ENCODE measurements at places on chromosomes 7 and 10.

- DNase-seq, result no peak
Measured at GRCh38 chr7:55006499-55006898, 12.3 kb upstream of the EGFR start.

- no peak for DNase-seq
Measured at GRCh38 chr10:80411267-80411668, 2.9 kb downstream of the PRXL2A start.

DNA sequence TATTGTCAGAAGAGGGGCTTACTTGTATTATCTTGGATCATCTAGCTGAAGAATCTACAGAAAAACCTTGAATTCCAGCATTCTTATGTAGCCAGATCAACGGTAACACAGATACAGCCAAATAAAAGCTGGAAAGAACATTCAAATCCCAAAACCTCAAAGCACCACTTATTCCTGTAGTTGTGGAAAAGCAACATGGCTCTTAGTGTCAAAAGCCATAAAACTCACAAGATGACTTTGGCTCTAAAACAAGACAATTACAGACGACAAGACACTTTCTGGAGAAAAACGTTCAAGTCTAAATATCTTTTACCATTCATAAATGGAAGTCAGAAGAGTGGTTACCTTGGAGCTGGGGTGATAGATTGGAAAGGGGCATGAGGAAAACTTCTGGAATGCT, 173.0 kb downstream of the HERPUD2 start:
- no peak for DNase-seq

- no peak for DNase-seq
Measured at GRCh38 chr10:106764360-106764759, 400.1 kb downstream of the SORCS1 start.

DNA sequence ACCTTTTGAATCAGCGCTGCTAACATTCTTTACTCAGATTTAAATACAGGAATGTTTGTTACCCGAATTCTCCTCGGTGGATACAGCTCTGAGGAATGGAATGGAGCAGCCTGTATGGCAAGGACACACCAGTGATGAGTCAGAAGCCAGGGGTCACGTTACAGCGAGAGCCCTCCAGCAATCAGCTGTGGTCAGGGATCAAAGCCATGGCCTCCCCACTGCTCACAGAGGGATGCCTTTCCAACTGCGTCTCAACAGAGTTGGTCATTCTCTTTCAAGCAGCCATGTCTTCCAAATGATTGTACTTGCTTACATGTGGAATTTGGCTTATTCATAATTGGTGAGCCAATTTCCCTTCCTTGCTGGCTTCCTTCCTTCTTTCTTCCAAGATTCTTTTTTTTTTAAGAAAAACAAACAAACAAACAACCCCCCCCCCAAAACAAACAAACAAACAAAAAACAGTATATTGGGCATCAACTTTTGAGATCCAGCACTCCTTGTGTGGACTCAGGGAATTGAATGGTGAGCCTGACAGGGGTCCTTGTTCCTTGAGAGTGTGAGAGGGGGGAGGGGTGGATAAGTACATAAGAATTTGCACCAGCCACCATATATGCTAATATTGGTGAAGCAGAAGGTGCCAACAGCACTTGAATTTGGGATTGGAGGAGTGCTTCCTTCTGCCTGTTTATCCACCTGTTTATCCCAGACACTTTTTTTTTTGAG, 100.2 kb downstream of the ATXN7L1 start:
- DNase-seq, result no peak

DNA sequence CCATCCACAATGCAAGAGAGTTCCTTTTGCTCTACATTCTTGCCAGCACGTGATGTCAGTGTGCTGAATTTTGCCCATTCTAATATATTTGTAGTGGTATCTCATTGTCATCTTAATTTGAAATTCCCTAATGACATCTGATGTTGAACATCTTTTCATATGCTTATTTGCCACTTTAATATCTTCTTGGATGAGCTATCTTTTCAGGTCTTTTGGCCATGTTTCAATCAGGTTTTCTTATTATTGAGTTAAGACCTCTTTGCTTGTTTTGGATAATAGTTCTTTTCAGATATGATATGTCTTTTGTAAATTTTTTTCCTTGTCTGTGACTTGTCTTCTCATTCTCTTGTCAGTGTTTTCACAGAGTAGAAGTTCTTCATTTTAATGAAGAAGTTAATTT, 20.4 kb upstream of the FAM3C start:
- DNase-seq, result no peak

- no peak for DNase-seq
Measured at GRCh38 chr10:110643653-110644597, at the start of gene RBM20. Gene RBM20, plus strand, starts transcription at chr10:110644336. Its CDS starts 119 bp downstream, at chr10:110644455.

- no peak for DNase-seq
Measured at GRCh38 chr7:77565917-77566316, 28.8 kb downstream of the PTPN12 start.

DNA sequence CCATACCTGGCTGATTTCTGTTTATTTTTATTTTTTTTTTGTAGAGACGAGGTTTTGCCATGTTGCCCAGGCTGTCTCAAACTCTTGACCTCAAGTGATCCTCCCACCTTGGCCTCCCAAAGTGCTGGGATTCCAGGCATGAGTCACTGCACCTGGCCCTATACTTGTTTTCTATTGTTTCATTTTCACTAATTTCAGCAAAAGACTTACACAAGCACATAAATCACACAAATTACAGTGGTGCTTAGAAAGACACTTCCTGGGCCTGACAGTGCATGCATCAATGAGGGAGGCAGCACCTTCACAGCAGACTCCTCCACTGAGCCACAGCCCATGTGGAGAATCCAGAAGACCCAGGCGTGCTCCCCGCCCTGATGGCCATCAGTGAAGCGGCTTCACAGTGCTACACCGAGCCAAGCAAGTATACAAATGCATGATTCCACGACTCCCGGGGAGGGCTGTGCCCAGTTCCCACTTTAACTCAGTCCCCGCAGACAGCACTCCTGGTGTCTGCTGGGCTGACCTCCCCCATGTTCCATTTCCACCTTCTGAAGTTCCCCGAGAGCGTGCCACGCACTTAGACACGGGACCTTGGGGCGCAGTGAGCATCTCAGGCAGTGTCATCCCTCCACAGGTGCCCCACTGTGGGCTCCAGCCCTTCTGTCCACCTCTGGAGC, 20.6 kb downstream of the PITRM1 start:
- no peak for DNase-seq
